ENCODE measurements at places on chromosomes 11 and 22. TPM values are rescaled to one million over a fixed set of nuclear protein-coding genes. Genes with fewer than 3 reads are reported as not detected.

The PGA5 gene
- total RNA-seq, result not detected

The CTSW gene
- 0.18 TPM for total RNA-seq

The RFPL1 gene
- total RNA-seq, result not detected

The NCF4 gene
- total RNA-seq, result not detected

The HYOU1 gene
- 144 TPM for total RNA-seq

The MFRP gene
- total RNA-seq, result not detected

The CREB3L1 gene
- total RNA-seq, result 327 TPM

The CDC42EP1 gene
- total RNA-seq, result 104 TPM

The PPP1R14B gene
- total RNA-seq, result 478 TPM

The RNF215 gene
- 17.9 TPM for total RNA-seq

The OR8D1 gene
- not detected for total RNA-seq

The PATE4 gene
- not detected for total RNA-seq

The KBTBD3 gene
- 2.4 TPM for total RNA-seq

The POU2F3 gene
- not detected for total RNA-seq

The NAALADL1 gene
- total RNA-seq, result not detected

The IFITM2 gene
- total RNA-seq, result 302 TPM

The OR56A1 gene
- not detected for total RNA-seq

The SERHL2 gene
- 4.6 TPM for total RNA-seq

The PKP3 gene
- 2.9 TPM for total RNA-seq

The ARL2 gene
- total RNA-seq, result 89.7 TPM

The PDE3B gene
- not detected for total RNA-seq

The APOA4 gene
- total RNA-seq, result not detected

The CD3G gene
- not detected for total RNA-seq

The FGF19 gene
- total RNA-seq, result not detected

The BIK gene
- not detected for total RNA-seq

The GUCY1A2 gene
- total RNA-seq, result 0.16 TPM

The SULT4A1 gene
- total RNA-seq, result not detected

All from HFFc6 (cell line).